ENCODE measurements at places on chromosomes 12 and 14. TPM values are rescaled to one million over a fixed set of nuclear protein-coding genes. Genes with fewer than 3 reads are reported as not detected.

- no peaks in the 10 kb centered on the region for H3K36me3 ChIP-seq
- no peak overlapping the region for H3K27ac ChIP-seq
- H3K4me1 ChIP-seq, result peaks cover 9% of the 10 kb centered on the region
- no peaks in the 10 kb centered on the region for H3K27me3 ChIP-seq
- DNase-seq, result no peak
Measured at GRCh38 chr12:69123919-69124638, 115.3 kb upstream of the CPSF6 start.

SLC39A2 gene
- total RNA-seq, result not detected

OAS2 gene
- total RNA-seq, result not detected

SERPINA6 gene
- not detected for total RNA-seq

CD63 gene
- total RNA-seq, result 307 TPM

DNA sequence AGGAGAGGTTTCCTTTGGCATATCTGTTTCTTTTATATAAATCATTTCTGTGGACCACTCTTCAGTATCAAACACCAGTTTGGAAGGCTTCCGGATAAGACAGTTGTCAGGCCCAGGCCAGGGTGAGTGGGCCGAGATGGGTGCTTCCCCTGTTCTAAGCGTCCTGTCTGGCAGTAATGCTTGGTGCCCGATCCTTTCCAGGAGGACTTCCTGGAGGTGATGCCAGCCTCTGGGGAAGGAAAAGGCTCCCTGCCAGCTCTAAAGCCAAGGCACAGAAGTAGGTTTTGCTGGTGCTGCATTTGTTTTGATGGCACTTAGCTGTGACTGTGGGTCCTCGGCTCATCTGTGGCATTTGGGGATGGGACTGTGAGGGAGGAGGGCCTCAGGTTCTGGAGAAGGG, 124.4 kb upstream of the RTL1 start:
- DNase-seq, result no peak
- H3K4me1 ChIP-seq, result no peaks in the 10 kb centered on the region
- no peak overlapping the region for H3K27ac ChIP-seq
- H3K27me3 ChIP-seq, result no peaks in the 10 kb centered on the region

- H3K36me3 ChIP-seq, result no peaks in the 10 kb centered on the region
- no peak for DNase-seq
- no peak overlapping the region for H3K27ac ChIP-seq
- peaks cover 54% of the 10 kb centered on the region for H3K4me1 ChIP-seq
- no peak overlapping the region for H3K4me3 ChIP-seq
Measured at GRCh38 chr12:27279826-27280225, 35.7 kb downstream of the STK38L start.

GRCh38 chr14:34797747-34798583, 77.2 kb downstream of the BAZ1A start:
- H3K36me3 ChIP-seq, result peaks cover 29% of the 10 kb centered on the region
- H3K27ac ChIP-seq, result no peak overlapping the region
- no peaks in the 10 kb centered on the region for H3K27me3 ChIP-seq
- no peak overlapping the region for H3K4me3 ChIP-seq
- H3K4me1 ChIP-seq, result no peaks in the 10 kb centered on the region
- DNase-seq, result peak; percentile 2

DNA sequence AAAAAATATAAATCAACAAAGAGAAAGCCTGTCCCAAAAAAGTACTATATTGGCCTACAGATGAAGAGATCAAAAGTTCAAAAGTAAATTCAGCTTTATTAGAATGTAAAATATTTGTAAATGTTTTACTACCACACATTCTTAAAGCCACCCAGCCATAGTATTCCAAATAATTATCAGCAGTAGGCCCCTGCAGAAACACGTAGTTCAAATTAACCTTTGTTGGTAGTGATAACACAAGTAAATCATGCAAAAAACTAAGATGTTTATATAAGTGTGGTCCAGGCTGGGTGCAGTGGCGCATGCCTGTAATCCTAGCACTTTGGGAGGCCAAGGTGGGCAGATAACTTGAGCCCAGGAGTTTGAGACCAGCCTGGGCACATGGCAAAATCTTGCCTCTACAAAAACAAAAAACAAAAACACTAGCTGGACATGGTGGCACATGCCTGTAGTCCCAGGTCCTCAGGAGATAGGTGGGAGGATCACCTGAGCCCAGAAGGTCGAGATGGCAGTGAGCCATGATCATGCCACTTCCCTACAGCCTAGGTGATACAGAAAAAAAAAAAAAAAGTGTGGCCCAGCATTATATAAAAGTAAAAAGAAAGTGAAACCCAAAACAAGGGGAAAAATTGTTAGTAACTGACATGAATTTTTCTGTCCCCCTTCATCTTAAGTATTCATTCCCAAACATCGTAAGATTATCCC, 17.9 kb downstream of the SPTLC2 start:
- DNase-seq, result no peak
- H3K4me3 ChIP-seq, result no peak overlapping the region
- peaks cover 23% of the 10 kb centered on the region for H3K4me1 ChIP-seq

DNA sequence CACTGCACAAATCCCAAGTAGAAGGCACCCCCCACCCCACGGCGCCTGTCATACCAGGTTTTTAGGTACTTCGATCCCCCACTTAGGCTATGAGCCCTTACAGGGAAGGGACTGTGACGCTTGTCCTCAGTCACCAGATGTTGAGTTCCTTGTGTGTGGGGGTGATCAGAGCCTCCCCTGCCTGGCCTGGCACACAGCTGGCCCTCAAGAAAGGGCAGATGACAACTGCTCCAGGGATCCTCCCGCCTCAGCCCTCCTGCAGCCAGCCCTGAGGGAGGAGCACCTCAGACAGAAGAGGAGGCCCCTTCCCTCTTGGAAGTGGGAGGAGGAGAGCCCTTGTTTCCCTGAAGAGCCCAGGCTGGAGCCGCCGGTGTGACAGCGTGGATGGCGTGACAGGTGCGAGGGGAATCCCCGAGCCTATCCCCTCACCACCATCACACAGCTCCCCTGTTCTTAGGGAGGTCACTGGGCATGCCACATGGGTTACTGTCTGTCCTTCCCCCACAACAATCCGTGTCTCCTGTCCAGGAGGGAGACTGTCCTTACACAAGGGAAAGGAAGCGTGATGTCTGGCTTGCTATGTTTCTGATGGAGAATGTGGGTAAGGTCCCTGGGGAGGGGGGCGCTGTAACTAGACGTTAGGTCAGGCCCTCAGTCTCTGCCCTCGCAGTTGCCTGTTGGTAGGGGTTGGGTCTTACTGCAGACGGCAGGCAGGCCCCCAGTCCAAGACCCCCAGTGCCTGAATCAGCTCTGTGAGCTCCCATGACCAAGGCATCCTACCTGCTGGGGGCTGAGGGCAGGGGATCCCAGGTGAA, 31.4 kb downstream of the P2RX4 start:
- no peaks in the 10 kb centered on the region for H3K27me3 ChIP-seq
- DNase-seq, result no peak
- H3K4me3 ChIP-seq, result no peak overlapping the region
- H3K4me1 ChIP-seq, result peaks cover 17% of the 10 kb centered on the region

MAP3K9 gene
- total RNA-seq, result 30.8 TPM

DCN gene
- total RNA-seq, result not detected

SERPINA12 gene
- total RNA-seq, result not detected

GRCh38 chr14:103562429-103563225, at the start of the genes BAG5 and COA8:
Gene BAG5 (minus strand): TSS chr14:103562657. CDS start chr14:103561164, 1,493 bp downstream.
Gene COA8 (plus strand): TSS chr14:103562960. CDS start chr14:103563002, 42 bp downstream.
- peak within 1 kb of the TSS; percentile 100 for H3K4me3 ChIP-seq
- H3K27me3 ChIP-seq, result no peaks in the 10 kb centered on the region

- no peak for DNase-seq
- H3K27me3 ChIP-seq, result no peaks in the 10 kb centered on the region
Measured at GRCh38 chr14:32102152-32102787, 25.2 kb downstream of the ARHGAP5 start.

DNA sequence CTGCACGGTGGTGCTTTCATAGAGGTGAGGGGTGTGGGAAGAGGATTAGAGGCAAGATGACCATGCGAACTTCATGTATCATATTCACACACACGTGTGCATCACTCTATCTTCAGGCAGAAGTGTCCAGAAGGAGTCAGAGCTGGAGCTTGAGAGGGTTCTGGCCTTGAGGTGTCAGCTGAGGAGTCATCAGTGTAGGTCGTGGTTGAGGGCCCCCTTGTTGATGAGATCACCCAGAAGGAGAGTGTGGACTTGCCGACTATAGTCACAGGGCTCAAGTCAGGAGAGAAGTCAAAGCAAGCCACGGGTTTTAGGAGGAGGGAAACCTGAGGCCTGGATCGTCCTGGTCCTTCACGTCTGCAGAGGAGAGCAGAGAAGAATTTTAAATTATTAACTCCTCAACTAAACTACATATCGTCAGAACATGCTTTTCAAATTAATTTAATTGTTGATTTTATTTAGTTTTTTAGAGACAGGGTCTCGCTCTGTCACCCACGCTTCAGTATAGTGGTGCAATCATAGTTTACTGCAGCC, 25.4 kb downstream of the EML1 start:
- peaks cover 12% of the 10 kb centered on the region for H3K4me1 ChIP-seq
- H3K36me3 ChIP-seq, result no peaks in the 10 kb centered on the region
- no peak for DNase-seq
- no peak overlapping the region for H3K27ac ChIP-seq

- no peak overlapping the region for H3K4me3 ChIP-seq
- no peak overlapping the region for H3K27ac ChIP-seq
- DNase-seq, result no peak
Measured at GRCh38 chr12:117166107-117166506, 24.2 kb downstream of the FBXO21 start.

- H3K27me3 ChIP-seq, result no peaks in the 10 kb centered on the region
- no peaks in the 10 kb centered on the region for H3K36me3 ChIP-seq
- DNase-seq, result peak; percentile 20
- no peak overlapping the region for H3K4me3 ChIP-seq
- no peaks in the 10 kb centered on the region for H3K4me1 ChIP-seq
Measured at GRCh38 chr14:66206554-66206953, 279.6 kb upstream of the CCDC196 start.

DNA sequence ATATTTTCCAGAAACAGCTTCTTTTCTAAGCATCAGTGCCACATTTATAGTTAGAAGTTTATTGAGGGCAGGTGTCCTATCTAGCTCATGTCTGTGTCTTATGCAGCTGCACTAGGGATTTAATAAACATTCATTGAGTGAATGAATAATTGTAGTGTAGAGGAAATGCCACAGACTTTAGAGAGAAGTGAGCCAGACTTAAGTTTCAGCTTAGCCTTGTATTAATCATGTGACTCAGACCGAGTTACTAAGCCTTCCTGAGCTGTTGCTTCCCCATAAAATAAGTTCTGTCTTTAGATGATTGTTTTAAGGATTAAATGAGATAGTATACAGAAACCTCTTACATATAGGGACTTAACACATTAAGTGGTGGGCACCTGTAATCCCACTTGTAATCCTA, 236.1 kb upstream of the DDHD1 start:
- H3K4me3 ChIP-seq, result no peak overlapping the region
- no peak overlapping the region for H3K27ac ChIP-seq
- no peaks in the 10 kb centered on the region for H3K27me3 ChIP-seq
- no peak for DNase-seq
- peaks cover 2% of the 10 kb centered on the region for H3K36me3 ChIP-seq

Measured in GM23338 (cell line).